ENCODE measurements at places on chromosomes 2 and 18.

GRCh38 chr2:177143444-177143843 is 69.2 kb upstream of the HNRNPA3 start:
- no peak for DNase-seq

GRCh38 chr2:240959214-240959940 is 39.0 kb upstream of the SNED1 start:
- peak; percentile 37 for DNase-seq

DNA sequence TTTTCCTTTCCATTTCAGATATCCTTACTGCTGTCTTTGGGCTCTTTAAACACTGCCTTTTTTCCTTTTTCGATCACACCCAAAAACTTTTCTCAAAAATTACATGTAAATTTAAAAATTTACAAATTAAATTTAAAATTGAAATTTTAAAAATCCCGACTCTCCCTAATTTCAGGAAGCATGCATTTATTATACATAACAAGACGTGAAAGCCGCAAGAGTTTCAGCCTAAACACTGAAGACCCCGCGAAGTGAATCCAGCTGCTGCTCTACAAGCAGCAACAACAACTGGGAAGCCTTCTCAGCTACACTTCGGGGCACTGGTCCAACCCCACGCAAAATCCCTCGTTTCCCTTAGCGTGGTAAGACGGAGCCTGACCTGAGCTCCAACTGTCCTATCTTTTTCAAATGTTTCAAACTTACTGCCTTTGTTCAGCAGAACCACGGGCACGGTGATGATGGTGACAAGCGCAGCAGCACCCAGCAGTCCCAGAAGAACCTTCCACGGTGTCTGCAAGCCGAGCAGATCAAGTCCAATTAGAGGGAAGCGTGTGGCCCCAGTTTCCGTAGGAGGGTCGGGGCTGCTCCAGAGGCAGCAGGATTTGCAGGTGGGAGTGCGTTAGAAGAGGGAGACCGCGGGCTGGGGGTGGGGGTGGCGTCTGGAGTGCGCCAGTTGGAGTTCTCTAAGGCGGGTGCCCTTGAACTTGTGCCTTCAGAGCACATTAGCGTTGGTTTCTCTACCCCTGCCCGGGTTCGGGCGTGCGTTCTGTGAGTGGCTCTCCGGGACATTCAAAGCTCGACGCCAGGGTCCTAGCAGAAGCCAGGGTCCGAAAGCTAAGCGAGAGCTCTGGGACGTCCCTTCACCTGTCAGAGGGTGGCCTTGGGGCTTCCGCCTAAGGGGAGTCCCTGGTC is 783 bp downstream of the DPP4 start:
- DNase-seq: peak; percentile 72

GRCh38 chr2:217440000-217440399 is 562.8 kb downstream of the TNS1 start:
- DNase-seq: no peak

- DNase-seq: no peak
Measured at GRCh38 chr2:15705839-15706386, 114.2 kb downstream of the DDX1 start.

DNA sequence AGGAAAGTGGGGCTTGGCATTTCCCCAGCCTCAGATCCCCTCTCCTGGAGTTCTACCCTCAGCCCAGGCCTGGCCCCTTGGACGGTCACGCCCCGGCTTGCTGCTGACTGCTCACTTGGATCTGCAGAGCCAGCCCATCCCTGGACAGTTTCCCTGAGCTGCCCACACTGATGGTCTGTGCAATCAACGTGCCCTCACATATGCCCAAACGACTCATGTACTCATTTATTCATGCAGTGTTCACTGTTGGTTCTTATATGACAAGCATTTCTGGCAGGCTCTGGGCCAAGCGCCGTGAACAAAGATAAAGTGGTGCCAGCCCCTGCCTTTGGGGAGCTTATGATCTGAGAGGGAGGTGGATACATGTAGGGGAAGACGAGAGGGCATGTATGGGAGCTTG is 20.3 kb upstream of the GLI2 start:
- DNase-seq: no peak

DNA sequence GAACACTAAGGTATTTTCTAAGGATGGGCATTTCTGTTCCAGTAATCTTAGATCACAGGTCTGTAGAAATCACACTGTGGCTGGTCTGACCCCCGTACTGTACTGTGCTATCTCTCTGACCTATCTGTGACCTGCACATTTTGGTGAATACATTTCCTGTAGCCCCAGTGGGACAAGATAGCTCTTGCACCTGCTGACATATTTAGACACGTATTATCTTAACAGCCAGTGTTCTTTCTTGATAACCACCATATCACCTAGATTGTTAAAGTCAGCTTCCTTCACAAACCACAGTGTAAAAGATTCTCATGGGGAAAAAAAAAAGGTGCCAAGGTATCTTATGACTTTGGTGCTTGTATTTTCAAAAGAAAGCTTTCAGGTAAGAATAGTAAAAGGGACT is 39.8 kb upstream of the TMEM247 start:
- no peak for DNase-seq

DNA sequence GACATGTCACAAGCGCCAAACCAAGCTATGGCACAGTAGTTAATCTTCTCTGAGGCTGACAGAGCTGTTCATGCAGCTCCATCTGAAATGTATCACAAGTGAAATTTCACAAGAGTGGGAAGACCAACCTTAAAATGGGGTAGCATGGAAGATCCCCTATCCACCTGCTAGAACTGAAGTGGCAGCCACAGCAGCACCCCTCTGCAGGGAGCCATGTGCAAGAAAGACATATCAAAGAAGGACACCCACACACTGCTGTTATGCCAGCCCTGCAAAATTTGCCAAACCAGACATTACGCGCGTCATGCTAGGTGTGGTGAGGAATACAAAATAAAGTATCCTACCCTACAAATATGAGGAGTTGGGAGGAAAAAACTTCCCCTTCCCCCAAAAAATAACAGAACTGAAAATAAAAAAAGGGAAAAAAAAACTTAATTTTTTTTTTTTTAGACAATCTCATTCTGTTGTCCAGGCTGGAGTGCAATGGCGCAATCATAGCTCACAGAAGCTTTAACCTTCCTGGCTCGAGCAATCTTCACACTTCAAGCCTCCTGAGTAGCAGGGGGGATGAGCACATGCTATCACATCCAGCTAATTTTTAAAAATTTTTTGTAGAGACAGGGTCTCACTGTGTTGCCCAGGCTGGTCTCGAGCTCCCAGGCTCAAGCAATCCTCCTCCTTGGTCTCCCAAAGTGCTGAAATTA is 76.2 kb downstream of the STK39 start:
- no peak for DNase-seq

DNA sequence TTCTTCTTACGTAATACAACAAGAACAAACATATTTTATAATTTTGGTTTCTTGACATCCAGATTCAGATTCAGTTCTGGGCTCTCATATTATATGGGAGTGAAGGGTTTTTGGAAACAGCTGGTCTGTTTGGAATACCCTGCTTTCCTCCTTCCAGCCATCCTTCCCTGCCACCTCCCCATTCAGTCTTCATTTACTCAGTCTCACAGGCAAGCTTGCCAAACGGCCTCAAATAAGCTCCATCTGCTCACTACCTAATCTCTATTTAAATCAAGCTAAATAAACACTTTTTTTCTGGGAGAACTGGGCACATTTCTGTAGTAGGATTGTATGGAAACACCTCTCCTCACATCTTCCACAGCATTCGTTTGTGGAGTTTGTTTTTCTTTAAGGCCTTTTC is 147.5 kb downstream of the RND3 start:
- no peak for DNase-seq

DNA sequence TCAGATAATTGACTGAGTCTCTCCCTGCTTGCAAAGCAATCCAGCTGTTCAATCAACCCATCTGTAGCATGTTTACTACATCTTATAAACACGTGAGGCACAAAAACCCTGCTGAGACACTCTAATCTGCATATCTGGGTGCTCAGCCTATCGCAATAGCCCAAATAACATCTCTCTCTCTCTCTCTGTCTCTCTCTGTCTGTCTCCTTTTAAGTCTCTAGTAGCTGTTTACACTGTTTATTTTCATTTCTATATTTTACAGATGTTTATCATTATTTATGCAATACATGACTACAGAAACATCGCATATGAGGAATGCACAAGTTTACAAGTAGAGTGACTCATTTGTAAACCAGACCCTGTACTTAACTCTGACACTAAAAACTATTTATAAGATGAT is 422.1 kb upstream of the DSEL start:
- no peak for DNase-seq

DNA sequence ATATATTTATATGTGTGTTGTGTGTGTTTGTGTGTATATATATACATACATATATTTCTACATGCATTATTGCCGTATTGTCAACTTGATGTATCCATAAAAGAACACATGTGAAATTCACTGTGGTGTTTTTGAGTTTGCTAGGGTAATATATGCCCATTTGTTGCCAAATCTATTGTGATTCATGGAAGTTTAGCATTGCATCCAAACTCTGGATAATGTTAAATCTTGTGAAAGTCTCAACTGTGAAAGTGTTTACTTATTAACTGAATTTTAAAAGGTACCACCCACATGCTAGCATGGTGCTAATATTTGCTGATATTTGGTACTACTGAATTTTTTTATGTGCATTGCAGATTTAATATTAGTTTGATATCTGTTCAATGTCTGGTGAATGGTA is 96.6 kb upstream of the SLC8A1 start:
- DNase-seq: no peak

- no peak for DNase-seq
Measured at GRCh38 chr2:236175548-236176150, 7.5 kb upstream of the GBX2 start.

GRCh38 chr2:129771418-129772189 is 207.9 kb upstream of the RAB6C start:
- DNase-seq: no peak

DNA sequence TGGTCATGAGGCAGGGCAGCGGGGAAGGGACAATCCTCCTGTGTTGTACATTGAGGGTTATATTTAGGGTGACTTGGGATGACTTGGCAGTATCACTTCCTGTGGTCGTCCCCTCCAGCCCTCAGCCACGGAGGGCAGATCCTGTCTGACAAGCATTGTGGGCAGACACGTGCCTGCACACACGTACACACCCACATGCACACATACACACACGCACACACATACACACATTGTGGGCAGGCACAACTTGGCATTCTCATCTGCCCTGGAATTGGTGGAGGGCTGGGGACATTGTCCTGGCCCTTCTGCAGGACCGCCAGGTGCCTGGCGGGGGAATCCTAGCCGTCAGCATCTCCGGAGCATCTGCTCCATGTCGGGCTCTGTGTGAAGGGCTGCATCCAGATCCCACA is 47.6 kb downstream of the ODC1 start:
- DNase-seq: no peak

- DNase-seq: no peak
Measured at GRCh38 chr2:47008381-47009252, 93.0 kb upstream of the MCFD2 start.

Measured in activated CD8-positive, alpha-beta memory T cell treated with anti-CD3 and anti-CD28 coated beads for 24 hours (primary cell).